ENCODE measurements at places on chromosomes 12 and 14. TPM values are rescaled to one million over a fixed set of nuclear protein-coding genes. Genes with fewer than 3 reads are reported as not detected.

GRCh38 chr14:21267886-21268616, 1.2 kb downstream of the HNRNPC start:
- no peak for DNase-seq

DNA sequence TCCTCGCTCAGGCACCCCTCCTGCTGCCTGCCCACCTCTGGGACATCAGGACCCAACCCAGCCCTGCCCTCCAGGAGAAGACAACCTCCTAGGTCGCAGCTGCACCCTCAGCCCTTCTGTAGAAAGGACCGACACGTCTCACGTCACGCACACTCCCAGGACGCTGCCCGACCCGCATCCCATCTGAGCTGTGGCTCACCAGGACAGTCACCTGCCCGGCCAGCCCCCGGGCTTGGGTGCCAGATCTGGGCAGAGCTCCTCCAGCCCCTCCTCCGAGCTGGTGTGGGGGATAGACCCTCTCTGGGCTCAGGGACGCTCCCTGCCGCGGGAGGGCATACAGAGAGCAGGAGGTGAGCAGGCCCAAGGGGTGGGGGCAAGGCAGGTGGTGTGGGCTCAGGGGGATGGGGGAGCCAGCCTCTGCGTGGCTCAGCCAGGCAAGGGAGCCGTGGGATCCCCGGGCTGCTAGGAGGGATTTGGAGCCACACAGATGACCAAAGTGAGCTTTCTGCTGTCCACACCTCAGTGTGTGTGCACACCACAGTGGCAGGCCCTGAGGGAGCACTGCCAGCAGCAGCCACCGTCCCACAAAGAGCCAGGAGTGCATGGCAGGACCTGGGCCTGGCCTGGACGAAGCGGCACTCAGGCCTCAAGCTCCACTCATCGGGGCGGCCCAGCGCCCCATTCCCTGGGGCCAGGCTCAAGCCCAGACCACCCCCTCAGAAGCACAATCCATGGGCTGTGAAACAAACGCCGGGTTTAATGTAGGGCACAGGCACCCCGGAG, 13.6 kb downstream of the DEGS2 start:
- DNase-seq, result no peak

DNA sequence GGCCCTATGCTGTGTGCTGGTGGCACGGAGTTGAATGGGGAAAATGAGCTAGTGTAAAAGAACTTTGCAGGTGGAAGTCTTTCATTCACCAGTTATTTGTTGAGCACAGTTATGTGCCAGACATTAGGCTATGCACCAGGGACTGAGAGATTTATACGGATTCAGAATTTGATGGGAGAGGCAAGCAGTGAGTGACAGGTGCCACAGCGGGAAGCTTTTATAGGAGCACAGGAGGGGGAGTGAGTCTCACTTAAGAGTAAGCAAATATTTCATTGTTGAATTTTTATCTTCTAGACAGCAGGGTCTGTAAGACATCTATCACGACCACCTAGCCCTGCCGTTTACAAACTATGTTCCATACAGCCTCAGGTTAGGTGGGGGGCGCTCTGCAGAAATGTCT, 320.6 kb downstream of the SNAPC1 start:
- no peak for DNase-seq

- DNase-seq, result no peak
Measured at GRCh38 chr12:132071040-132071810, 72.9 kb downstream of the DDX51 start.

- DNase-seq, result no peak
Measured at GRCh38 chr12:75969768-75970167, 61.8 kb downstream of the PHLDA1 start.

DNA sequence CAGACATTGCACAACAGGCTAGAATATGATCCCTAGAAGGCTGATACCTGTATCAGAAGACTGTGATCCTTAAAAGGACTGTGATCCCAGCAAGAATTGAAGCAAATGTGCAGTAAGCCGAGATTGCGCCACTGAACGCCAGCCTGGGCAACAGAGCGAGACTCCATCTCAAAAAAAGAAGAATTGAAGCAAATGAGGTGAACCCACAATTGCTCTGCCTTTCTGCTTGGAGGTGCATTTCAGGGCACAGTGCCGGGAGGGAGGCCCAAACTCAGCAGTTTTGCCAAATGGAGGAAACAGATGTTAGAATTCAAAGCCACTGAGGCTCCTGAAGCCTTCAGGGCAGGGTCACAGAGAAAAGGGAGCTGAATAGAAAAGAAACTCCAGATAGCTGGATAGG, 61.1 kb upstream of the COCH start:
- no peak for DNase-seq

DNA sequence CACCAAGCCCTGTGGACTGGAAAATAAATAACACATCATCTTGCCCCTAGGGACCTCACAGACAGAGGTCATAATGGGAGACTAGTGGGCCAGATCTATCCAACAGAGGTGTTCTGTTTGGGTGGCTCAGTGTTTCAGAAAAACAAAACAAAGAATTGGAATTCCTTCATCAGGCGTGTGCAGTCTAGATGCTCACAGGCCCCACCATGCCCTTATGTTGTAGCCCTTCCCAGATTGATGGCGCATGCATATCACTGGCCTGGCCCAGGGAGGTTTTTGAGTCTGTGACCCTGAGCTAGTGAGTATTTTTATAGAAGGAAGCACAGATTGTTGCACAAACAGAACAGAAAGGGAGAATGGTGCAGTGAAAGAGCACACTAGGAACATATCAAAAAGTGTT, 859.6 kb downstream of the BCL11B start:
- peak; percentile 2 for DNase-seq

DNA sequence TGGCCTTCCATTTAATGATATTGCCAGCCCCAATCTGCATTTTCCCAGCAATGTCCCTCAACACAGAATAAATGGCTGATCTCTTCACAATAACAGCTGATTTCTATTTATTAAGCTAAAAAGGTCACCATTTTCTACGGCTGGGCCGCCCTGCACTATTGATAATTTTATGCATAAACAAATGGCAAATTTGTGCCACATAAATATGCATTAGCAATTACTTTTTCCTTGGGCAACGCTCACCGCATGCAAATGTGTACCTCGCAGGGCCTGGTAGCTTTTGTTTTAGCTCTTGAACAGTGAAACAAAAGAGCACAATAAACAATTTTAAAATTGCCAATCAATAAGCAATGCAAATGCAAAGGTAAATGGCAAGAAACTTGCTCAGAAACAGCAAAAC, 331.9 kb upstream of the SOX5 start:
- no peak for DNase-seq

DNA sequence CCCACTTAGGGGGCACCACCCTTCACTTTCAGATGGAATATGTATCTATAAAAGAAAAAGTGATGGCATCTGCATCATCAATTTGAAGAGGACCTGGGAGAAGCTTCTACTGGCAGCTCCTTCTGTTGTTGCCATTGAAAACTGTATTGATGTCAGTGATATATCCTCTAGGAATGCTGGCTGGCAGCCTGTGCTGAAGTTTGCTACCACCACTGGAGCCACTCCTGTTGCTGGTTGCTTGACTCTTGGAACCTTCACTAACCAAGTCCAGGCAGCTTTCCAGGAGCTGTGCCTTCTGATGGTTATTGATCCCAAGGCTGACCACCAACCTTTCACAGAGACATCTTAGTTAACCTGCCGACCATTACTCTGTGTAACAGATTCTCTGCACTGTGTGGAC, 44.7 kb downstream of the RIMKLB start:
- DNase-seq, result peak; percentile 26

GRCh38 chr12:122082621-122083356, 4.2 kb downstream of the MLXIP start:
- no peak for DNase-seq

GRCh38 chr12:46131732-46132469, 136.9 kb downstream of the SLC38A1 start:
- no peak for DNase-seq

DNA sequence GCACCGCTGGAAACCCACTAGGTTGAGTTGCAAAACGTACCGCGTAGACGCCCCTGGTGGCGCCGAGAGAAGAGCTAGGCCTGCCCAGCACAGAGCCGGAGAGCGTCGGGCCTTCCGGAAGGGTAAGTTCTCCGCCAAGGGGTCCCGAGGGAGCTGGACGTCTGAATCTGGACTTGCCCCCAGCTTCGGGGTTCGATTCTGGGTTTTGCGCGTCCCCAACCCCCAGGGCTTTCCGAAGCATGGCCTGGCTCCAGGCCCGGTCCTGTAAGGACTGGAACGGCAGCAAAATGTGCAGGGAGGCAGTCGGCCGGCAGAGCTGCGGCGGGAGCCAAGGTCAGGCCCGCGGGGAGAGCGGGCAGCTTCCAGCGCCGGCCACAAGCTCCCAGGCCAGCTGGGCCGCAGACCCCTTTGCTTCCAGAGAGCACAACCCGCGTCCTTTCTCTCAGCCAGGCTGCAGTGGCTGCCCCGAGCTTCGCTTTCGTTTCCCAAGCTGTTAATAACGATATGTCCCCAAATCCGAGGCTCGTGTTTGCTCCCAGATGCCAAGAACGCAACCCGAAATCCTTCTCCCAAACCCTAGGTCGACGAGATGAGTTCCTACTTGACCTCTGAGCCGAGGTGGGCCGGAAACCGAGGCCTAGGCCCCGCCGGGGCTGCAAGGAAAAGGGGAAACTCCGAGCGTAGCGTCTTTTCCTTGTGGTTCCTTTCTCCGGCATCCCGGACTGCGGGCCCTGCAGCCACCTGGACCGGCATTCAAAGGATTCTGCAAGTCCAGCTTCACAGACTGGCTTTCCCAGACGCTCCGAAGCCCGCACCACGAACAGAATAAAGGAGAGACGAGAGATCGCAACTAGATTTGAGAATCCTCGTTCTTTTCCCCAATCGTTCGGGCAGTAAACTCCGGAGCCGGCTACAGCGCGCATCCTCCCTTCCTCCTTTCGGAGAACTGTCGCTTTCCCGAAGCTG, 3.2 kb upstream of the TBX5 start:
- no peak for DNase-seq

DNA sequence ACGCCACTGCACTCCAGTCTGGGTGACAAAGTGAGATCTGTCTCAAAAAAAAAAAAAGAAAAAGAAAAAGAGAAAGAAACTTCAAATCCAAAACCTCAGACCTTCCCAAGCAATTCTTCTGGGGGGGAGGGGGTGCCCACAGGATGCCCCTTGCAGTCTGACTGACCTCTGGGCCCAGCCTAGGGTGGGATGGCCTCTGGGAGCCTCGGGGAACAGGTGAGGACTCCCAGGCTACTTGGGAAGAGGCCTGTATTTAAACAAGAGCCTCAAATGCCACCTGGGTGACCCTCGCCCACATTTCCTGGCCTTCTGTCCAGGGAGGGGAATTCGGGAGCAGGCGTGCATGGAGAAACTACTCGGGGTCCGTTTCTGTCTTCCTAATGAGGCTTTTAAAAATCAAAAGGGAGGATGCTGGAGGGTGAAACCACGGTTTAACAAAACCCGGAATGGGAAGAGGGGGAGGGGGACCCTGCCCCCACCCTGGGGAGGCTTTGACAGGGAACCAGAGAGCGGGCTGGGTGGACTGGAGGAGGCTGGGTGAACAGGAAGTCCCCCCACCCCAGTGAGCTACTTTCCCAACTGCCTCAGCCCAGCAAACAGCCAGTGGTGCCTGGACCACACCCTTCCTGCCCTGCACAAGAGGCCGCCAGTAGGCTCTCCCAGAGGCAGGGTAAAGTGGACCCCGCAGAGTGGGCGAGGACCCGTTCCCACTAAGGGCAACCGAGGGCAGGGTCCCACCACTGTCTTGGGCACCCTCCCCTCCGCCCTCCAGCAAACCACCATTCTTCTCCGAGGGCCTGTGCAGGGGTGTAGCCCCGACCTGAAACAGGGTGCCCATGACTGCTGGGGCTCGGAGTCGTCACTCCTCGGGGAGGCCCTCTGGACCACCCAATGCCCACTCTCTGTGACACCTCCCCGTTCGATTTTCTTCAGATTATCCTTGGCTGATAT, 1.5 kb upstream of the FBRSL1 start:
- no peak for DNase-seq

- no peak for DNase-seq
Measured at GRCh38 chr12:105507311-105508038, 177.0 kb downstream of the C12orf75 start.

DNA sequence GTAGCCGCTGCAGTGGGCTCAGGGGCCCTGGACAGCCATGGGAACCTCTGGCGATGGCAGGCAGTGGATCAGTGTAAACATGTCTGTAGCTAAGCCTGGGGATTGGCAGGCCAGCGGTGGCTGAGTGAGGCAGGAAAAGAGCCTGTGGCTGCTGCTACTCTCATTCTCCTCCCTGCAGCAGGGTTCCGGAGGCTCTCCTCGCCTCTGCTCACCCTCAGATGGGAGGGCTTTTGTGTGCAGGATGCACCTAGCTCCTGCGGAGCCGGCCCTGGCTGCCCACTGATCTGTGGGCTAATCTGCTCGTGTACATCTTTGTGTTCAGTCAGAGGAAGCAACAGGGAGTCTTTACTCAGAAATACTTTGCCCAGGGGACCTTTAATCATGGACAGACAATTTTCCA, 59.5 kb downstream of the GALNT8 start:
- DNase-seq, result no peak

DNA sequence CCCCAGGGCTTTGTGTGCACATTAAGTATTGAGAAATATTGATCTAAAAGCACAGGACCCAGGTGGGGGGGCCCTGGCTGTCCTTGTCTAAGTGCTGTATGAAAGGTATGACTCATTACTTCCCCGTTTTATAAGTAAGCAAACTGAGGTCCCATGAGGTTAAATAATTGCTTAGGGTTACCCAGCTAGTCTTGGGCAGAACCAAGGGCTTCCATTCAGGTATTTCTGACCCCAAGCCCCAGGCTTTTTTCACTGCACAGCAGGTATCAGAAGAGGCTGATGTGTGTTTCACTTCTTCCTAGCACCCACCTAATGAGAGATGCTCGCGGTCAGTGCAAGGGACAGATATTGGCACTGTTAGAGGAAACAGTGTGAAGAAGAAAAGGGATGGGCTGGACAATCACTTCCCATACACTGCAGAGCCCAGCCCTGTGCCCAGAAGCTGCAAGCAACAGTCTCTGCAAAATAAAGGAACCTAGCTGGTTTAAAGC, 4.7 kb upstream of the TC2N start:
- DNase-seq, result no peak

DNA sequence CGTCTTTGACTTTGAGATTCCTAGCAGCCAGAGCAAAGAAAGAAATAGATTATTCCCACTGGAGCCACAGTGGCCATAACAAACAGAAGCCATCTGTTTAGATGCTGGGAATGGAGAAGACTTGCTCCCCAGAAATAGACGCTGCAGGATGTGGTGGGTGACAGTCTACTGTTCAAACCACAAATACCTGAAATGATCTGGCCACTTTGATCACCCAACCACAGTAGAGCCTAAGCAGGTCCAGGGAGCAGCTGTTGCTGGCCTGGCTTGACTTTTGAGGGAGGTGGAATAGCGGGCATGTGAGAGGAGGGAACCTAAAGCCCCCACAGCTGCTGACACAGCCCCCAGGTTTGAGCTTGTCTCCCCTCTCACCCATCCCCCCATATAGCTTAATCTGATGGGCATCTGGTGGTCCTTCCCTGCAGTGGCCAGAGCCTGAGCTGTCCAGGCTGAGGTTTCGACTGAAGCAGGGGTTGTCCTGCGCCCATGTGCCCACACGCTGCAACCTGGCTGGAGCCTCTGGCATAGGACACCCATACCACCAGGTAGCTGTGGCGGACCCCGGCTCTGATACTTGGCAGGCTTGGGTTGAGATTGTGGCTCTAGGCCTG, 38.7 kb downstream of the SH2B3 start:
- no peak for DNase-seq

GRCh38 chr12:109625131-109625559, 51.6 kb downstream of the MVK start:
- DNase-seq, result no peak

GRCh38 chr14:99155173-99156089, 116.6 kb downstream of the BCL11B start:
- no peak for DNase-seq

Gene GALNT8
- not detected for polyA plus RNA-seq

Gene NTS
- not detected for polyA plus RNA-seq

Gene TPPP2
- not detected for polyA plus RNA-seq

Gene ST8SIA1
- polyA plus RNA-seq, result 0.58 TPM

Gene E2F7
- polyA plus RNA-seq, result 5.0 TPM

Gene RBP5
- polyA plus RNA-seq, result not detected

Gene SERPINA10
- not detected for polyA plus RNA-seq

Gene GPR162
- polyA plus RNA-seq, result 0.24 TPM
